ENCODE measurements at places on chromosomes 12 and 14.
A peak's percentile ranks its signal among the peaks of the same experiment; 100 is the strongest.

- DNase-seq: no peak
Observed at GRCh38 chr14:67917006-67917405, 97.4 kb downstream of the RAD51B start.

GRCh38 chr12:59672273-59672672 lies 76.4 kb downstream of the SLC16A7 start:
- DNase-seq: no peak

DNA sequence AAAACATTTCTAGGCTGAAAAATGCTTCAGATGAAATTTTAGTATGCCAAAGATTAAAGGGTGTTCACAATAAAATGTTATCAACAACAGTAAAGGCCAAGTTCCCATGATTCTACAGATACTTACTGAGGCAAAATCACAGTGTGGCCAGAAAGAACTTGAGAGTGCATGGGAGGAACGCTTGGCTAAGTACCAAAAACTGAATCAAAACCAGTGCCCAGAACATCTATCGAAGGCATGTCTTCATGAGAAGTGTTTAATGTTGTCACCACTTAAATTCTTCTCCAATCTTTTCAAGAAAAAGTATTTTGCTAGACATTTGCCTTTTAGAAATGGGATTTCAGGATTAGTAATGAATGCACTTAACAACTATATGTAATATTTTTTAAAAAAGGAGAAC lies 41.5 kb downstream of the KIF21A start:
- DNase-seq: no peak

DNA sequence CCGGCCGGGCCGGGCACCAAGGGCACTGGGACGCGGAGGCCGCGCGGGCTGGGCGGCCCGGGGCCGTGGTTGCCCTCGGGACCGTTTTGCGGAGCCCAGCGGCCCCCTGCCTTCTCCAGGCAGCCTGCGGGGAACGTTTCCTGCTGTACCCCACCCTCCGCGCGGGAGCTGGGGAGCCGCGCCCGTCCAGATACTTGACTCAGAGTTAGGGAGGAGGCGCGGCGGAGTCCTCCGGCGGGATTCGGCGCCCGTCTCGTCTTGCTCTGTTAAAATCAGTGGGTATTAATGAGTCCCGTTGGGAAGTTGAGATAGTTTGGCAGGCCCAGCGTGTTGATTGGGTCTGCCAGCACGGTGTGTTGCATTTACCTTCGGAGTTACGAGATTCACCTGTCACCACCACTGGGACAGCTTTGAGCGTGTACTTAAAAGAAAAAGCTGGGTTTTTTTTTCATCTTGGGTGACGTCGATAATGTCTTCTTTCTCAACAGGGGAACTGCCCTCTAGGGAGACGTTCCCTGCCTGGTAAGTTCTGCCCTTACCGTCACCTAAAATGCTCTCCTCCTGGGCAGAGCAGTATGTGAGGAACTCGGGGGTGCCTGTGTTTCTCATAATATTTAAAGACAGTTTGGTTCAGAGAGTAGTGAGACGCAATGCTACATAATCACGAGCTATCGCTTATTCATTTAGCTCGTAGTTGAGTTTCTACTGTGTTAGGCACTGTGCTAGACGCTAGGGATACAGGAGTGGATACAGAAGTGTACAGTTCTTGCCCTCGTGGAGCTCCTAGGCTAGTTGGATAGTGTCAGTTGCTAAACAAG lies 596 bp downstream of the DLST start:
- DNase-seq: peak; percentile 70

- DNase-seq: no peak
Observed at GRCh38 chr12:2032506-2032905, 20.3 kb upstream of the CACNA1C start.

DNA sequence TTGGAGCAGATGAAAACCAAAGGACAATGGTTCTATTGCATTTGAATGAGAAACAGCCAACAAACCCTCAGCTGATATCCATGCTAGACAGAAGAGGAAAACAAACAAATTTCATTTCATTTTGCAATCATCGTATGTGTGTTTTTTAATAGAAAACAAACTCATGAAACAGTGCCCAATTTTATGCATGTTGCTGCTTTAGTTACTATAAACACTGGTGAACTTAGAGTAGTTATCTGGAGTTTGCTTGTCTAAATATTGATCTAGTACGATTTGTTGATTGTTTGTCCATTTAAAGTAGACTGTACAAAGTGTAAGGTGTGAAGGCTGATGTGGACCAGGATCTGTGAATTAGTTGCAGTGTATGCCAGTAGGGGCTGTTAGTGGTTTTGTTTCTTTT lies 166.6 kb downstream of the KITLG start:
- DNase-seq: no peak

GRCh38 chr12:130770413-130771028 lies 54.4 kb upstream of the RIMBP2 start:
- no peak for DNase-seq

DNA sequence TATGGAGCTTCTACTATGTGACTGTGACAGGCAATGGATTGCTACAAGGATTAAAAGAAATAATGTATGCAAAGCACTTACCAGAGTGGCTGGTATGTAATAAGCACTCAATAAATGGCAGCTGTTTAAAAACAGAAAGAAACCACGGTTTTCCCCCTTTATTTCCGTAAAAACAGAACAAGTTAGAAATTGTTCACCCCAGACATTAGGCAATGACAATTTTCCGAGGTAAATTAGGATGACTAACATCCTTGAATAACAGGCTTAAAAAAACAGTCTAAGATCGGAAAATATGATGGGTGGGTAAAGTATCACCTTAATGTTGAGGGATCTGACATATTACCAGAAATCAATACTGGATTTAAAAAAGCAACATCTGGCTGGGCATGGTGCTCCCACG lies 20.9 kb upstream of the CNIH1 start:
- no peak for DNase-seq

DNA sequence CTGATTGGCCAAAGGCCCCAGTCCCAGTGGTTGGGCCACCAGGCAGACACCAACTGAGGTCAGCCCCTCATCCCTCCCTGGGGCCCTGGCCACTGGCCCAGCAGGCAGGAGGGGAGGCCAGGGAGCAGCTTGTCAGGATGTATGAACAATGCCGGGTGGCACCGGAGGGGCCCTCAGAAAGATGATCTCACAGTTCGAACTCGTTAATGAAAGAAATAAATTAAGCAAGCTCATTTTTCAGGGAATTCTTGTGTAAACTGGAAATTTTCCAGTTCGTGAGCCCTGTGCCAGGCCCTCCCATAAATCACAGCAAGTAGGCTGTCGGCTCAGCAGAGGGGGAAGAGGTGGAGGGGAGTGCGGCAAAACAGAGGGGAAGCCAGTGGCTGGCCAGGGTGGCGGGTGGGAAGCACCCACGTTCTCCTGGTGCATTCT lies 177.0 kb upstream of the VASH1 start:
- no peak for DNase-seq

DNA sequence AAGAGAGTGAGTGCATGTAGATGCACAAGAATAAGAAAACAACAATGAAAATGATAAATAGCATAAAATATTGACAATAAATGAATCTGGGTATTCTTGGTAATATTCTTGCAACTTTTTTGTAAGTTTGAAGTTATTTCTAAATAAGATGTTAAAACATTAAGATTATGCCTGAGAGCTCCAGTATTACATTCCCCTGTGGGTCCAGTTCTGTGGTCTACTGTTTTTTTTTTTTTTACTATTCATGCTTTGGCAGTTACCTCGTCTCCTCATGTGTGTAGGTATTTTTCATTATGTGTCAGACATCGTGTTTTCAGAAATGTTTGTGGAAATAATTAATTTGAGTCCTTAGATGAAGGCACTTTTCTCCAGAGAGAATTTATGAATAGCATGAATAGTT lies 386.2 kb downstream of the AACS start:
- no peak for DNase-seq

GRCh38 chr14:71465316-71465715 lies 466.9 kb upstream of the RGS6 start:
- no peak for DNase-seq

- no peak for DNase-seq
Observed at GRCh38 chr12:132311201-132311915, 18.0 kb downstream of the GALNT9 start.

GRCh38 chr14:35274805-35275204 lies 17.4 kb upstream of the PSMA6 start:
- no peak for DNase-seq

DNA sequence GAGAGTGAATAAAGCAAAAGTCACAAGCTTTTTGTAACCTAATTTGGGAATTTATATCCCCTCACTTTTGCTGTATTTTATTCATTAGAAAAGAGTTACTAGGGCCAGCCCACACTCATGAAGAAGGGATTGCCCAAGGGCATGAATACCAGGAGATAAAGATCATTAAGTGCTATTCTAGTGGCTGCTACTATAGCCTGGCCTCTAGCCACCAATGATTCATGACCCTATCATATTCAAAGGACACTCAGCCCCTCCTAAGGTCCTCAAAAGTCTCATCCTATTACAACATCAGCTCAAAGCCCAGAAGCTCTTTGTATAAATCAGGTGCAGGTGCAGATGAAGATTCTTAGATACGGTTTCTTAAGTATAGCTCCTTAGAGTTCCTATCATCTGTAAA lies 518.1 kb downstream of the TRHDE start:
- DNase-seq: no peak

GRCh38 chr12:104790296-104791125 lies 167.6 kb downstream of the SLC41A2 start:
- DNase-seq: peak; percentile 42

DNA sequence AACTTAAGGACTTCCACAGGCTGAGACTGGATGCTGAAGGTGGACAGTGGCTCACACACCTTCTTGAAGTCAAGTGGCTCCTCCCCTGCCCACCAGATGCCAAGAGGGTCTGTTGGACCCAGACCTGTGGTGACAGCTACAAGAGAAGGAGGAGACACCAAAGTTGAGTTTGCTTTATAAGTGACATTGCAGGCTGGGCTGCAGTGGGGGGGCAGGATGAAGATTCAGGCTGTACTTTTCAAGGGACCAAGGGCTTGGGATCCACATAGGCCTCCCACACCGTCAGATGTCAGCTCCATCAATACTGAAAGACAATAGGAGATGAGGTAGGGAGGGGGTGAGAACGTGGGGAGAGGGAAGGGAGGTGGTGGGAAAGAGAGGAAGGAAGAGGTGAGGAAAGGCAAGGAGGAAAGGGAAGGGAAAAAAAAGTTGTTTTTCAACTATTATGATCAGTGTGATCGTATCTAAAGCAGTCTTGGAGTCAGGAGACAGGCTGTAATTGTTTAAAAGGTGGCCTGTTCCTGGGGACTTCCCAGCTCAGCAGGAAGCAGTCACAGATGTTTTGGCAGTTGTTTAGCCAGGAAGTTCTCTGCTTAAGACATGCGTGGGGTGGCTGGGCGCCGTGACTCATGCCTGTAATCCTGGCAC lies 84.1 kb upstream of the RESF1 start:
- peak; percentile 76 for DNase-seq

GRCh38 chr14:76115010-76115422 lies 36.7 kb upstream of the GPATCH2L start:
- DNase-seq: no peak

DNA sequence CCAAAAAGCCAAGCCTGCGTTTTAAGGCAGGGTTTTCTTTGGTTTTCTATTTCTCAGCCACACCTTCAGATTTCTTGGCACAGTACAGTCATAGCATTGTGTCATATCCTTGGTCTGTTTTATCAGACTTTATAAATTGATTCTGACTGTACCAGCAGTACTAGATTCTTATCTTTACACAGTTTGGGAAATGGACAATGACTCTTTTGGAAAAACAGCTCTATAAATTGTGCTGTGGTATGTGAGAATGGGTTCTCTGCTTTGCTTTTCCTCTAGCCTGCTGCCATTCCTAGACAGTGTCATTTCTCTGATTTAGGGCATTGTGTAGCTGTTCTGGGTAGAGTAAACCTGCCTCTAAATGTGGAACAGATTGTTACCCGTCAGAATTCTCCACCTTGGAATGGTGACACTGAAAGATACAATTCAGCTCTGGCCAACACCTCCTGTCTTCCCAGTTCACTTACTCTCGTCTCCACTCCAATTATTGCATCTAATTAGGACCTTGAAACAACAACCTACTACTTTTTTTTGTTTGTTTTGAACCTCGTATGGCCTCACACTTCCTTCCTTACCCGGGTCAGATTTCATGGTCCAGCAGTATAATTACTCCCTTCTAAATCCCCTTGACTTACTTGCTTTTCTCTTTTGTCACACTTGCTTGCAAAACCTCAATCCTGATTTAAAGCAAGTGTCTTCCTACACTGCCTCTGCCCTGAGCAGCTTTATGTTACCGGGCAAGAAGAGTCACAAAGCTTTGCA lies 226.3 kb downstream of the ERC1 start:
- no peak for DNase-seq

GRCh38 chr12:22759769-22760674 lies 135.1 kb downstream of the ETNK1 start:
- DNase-seq: no peak

- no peak for DNase-seq
Observed at GRCh38 chr12:33825442-33825841, 196.9 kb upstream of the ALG10 start.

DNA sequence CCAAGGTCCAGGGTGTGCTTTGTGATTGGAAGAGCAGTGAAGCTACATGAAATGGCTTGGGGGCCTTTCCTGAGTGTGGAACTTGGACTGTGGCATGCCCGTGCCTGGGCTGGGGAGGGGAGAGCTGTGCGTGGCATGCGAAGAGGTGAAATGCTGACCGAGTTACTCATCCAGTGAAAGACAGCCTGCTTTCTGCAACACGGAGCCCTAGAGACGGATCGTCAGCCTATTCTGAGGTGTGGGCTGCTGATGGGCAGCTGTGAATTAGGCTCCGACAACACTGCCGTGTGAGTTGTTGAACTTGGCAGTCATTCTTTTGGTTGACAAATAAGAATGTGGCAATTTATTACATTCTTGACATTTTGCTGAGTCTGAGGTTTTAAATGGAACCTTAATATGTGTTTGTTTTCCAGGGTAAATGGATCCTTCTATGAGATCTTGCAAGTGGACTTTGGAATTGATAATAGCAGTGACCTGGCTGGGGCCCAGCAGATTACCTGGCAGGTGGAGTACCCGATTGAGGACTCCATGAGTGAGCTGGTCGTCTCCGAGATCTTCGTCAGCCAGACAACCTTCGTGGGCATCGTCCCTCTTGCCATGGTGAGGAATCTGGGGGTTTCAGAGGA lies 453.9 kb downstream of the AACS start:
- no peak for DNase-seq

GRCh38 chr12:46387670-46388069 lies 15.1 kb upstream of the SLC38A2 start:
- peak; percentile 53 for DNase-seq

Data from OCI-LY7 (cell line).